NCI-H524 treated with DMSO at 0.1 percent for 48 hours (cell line): ENCODE measurements at places on chromosomes 2 and 18.

GRCh38 chr2:40448476-40449079, 3.3 kb downstream of the SLC8A1 start:
- DNase-seq, result peak; percentile 48

DNA sequence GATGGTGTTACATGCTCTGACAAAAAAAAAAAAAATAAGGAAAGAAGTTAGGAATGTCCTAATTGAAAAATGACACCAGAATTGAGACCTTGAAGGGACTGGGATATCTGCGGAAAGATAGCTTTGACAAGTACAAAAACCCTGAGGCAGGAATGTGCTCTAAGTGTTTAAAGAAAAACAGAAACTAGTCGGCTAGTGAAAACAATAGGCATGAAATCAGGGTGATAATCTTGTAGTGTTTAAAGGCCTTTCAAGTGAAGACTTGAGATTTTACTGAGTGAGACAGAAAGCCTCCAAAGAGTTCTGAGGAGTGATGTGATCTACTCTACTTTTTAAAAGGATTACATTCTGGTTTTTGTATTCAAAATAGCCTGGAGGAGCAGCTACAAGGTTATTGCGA, 107.4 kb downstream of the COBLL1 start:
- no peak for DNase-seq

DNA sequence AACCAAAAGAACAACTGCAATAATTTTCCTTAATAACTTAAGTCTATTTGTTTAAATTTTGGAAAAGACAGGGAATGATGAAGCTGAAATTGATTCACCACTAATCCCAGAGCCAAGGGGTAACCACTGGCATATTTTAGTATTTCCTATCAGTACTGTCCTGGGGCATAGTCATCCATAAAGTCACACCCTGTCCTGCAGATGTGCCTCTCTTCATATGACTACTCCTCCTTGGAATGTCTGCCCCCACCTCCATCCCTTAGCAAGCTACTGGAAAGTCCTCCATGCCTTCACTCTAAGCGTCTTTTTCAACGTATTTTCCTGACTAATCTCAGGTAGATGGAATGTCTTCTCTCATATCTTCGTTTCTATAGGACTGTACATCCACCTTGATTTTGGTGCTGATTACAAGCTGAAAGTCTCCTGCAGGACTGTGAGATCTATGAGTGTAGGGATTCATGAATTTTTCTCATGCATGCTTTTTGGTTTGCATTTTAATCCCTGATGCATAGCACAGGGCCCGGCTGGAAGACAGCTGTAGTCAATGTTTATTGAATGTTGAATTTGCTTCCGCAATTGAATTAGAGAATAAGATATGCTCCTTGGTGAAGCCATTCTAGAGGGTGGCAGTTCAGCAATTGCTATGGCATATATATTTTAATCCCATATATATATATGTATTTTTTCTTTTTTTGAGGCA, 85.6 kb downstream of the MOGAT1 start:
- DNase-seq, result no peak

DNA sequence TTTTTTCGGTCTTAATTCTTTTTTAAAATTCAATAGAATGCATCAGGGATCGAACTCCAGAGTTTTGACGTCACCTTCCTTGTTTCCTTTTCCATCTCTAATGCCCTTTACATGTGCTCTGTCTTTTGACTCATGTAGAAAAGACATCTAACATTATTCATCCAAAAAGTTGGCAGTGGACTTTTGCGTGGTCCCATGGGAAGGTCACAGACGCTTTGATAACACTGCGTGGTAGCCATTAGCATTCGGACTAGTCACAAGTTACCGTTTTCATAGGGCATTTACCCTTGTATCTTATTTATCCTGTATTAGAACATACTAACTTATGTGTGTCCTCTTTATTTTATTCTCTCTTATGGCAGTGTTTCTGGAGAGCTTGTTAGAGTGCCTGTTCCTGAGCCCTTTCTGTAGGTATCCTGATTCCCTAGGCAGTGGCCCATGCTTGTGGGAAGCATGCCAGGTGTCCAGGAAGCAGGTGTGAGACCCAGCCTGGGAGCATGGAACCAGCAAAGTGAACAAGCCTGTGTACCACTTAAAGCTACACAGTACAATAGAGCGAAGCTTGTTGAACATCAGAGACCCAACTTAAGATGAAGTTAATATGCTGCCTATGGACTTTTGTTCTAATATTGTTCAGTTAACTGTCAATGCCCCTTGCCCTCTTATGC, 73.6 kb upstream of the RBM44 start:
- no peak for DNase-seq

- no peak for DNase-seq
Observed at GRCh38 chr2:64168756-64169155, 24.5 kb upstream of the PELI1 start.

DNA sequence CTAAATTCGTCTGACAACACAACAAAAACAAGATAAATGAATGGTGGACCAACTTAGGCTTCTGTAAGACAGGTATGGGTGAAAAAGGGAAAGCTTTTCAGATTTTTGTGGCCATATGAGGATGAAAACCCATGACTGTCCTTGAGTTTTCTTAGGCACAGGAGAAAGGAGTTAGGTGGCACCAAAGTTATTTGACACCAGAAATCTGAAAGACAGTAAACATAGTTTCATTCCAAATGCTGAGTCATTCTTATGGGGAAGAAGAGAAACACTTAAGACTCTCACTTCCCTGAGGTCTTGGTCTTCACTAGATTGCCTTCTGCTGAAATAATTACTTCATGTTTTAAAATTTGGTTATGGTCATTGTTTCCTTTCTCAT, 5.2 kb upstream of the GPD2 start:
- no peak for DNase-seq

DNA sequence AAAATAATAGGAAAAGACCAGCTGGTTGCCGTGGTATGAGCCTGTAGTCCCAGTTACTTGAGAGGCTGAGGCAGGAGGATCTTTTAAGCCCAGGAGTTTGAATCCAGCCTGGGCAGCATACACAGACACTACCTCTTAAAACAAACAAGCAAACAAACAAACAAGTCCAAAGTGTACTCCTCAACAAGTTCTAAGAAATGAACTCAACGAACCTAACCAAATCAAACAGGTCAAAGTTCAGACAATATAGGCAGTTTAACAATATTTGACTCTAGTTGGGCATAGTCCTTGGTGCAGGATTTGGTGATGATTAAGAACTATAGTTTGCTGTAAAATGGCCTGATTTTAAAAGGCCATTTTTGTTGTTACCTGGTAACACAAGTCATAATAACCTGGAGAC, 41.9 kb upstream of the RHOB start:
- no peak for DNase-seq

GRCh38 chr2:43803113-43803512, 29.3 kb downstream of the DYNC2LI1 start:
- no peak for DNase-seq

- DNase-seq, result no peak
Observed at GRCh38 chr2:215506604-215506990, 70.7 kb upstream of the FN1 start.

DNA sequence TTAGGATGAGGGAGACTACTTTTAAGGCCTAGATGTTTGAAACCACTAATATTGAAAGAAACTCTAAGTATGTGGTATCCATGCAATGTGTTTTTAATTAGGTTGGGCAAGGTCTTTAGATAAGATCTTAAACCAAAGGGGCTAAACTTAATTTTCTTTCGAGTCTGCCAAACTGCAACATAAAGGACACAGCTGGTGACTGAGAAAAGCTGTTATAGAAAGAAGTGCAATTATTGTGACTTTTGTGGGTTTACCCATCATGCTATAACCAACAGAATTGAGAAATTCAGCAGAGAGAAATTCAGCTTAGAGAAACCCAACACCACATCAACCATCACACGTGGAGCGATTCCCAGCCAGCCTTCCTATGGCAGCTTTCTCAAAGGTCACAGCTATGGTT, 119.5 kb upstream of the LMAN1 start:
- DNase-seq, result no peak

- DNase-seq, result no peak
Observed at GRCh38 chr2:513981-514706, 163.1 kb downstream of the TMEM18 start.

DNA sequence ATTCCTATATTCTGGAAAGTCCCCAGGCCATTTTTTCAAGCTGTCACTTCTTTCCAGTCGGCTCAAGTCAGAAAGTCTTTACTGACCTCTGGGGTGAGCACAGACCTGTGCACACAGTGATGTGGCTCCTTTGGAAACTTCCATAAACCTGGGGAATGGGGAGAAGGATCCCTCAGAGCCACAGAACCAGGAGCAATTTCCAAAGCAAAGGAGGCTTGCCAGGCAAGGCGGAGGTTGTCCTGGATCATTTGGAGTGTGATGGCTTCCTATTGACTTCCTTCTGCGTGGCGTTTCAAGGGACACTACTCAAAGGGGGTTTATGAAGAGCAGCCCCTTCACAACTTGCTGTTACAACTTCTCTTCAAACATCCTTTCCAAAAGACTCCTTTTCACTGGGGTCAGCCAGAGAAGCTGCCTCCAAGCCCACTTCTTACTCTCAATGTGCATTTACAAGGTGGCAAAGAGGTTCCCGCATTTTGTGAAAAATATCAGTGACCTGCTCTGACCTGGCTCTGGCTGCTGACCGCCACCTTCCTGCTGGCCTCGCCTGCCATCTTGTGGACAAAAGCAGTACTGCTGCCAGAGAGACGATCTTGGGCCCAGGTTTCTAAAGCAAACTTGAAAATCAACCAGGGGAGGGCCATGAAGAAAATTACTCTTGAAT, 18.2 kb upstream of the TMEM247 start:
- DNase-seq, result no peak

- DNase-seq, result no peak
Observed at GRCh38 chr2:161839926-161840325, 215.7 kb downstream of the SLC4A10 start.

- no peak for DNase-seq
Observed at GRCh38 chr2:29627279-29627711, 294.1 kb downstream of the ALK start.

- peak; percentile 87 for DNase-seq
Observed at GRCh38 chr2:8090748-8091700, 590.8 kb upstream of the ID2 start.

DNA sequence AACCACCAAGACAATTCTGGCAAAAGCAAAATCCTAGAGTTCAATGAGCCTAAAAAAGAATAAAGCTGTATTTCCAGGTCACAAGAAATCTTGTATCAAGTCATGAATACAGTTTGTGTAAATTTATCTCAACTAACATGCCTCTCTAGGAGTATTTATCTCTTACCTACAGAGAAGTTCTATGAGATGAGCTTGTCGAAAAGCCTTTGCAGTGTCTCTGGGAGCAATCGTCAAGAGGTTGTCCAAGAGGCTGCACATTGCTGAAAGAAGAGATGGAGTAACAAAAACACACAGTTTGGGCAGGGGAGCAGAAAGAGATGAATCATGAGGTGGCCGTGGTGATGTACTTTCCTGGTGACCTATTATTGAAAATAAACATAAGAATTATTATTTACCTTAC, 112.0 kb upstream of the CD226 start:
- no peak for DNase-seq

DNA sequence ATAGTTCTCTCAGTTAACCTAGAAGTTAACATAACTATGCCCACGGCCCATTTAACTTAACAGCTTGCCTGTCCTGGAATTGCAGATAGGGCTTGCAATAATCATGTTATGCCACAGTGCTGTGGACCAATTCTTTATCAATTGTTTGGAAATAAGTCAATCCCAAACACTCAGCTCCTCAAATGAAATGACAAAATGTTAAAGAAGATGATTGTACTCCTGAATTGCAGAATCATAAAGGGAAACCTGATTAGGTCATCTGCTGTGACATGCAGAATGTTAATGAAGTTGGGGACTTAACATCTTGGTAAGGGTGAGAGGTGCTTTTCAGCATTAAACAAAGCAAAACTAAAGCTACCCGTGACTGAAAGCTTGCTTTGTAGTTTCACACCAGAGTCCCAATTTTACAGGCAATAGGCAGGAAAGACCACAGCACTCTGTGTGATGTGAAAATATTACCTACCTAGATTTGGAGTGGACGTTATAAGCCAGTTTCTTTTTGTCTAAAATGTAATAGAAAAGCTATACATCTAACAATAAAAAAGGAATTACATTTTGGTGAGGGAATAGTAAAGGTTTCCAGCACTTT, 364.0 kb downstream of the GPD2 start:
- no peak for DNase-seq

DNA sequence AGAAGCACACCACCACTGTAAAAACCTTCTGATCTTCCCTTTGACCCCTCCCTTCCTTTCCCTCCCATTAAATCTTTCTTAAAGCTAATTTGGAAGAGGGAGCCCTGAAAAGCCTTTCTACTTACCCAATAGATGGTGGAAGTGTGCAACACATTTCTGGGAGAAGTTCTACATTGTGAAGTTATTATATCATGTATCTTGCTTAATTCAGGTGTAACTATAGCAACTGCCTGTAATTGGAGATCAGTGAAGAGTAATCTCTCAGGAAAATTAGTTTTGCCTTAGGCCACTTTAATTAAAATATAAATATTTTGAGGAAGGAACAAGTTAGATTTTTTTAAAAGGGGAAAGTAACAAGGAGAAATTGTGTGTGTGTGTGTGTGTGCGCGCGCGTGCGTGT, 266.0 kb downstream of the SH3BP4 start:
- DNase-seq, result no peak

GRCh38 chr18:3649633-3650426, 199.9 kb downstream of the TGIF1 start:
- DNase-seq, result no peak

GRCh38 chr2:102385522-102385921, 29.9 kb downstream of the IL18R1 start:
- no peak for DNase-seq

- peak; percentile 90 for DNase-seq
Observed at GRCh38 chr2:104853534-104854497, at the start of gene POU3F3. TSS of gene POU3F3 (plus strand) at chr2:104854115. CDS start at chr2:104855511, 1,396 bp downstream.

DNA sequence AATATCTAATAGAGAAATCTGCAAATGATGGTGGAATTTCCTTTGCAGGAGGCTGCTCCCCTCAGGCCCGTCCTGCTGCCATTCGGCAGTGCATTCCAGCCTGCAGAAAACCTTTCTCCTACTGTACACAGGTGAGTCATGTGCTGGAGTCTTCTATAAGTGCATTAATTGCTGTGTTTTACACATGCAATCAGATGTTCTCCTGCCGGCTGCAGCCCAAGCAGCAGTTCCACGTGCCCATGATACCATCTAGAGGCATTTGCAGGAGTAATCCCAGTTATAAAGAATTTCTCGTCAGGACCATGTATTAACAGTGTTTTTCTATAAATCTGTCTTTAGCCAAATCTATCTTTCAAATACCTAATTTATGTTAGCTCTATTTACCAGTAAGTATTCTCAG, 304.7 kb upstream of the HNMT start:
- peak; percentile 38 for DNase-seq

DNA sequence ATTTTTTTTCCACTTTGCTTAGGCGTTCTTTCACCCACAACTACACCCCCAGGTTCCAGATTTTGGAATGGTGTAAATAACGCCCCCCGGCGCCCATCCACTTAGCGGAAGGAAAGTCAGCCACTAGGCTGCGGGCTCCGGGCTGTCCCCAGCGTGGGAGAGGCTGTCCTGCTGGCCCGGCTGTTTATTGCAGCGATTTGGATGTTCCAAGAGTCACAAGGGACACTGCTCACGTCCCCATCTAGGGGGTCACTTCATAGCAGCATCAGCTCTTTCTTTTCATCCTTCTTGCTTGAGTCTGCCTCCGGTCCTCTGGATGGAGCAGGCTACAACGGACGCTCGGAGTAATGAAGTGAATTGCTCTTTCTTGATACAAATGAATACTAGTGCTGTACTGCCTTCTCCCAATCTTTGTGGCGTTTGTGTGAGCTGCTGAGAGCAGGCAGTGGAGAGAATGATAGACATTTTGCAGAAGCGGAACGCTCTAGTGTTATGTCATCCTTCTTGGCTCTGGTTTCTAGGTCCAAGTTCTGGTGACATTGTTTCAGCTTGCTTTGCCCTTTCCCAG, 50.7 kb upstream of the PAIP2B start:
- peak; percentile 39 for DNase-seq
